ENCODE measurements at places on chromosomes 6 and 20.

DNA sequence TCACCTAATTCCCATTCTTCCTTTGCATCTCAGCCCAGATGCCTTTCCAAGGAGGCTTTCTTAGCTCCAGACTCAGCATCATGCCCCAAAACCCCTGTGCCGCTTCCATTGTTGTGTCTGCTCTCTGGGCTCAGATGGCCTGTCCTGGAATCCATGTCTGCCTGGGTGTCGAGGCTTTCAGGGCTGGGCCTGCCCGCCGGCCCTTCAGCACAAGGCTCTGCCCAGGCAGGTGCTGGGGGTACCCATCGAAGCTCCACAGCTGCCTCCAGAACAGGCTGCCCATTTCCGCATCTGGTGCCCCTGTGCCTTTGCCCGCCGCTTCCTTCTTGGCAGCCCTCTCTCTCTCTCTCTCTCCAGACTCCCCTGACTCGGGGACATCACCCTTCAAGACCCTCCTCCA, 1.2 kb downstream of the CPXM1 start:
- DNase-seq, result no peak

DNA sequence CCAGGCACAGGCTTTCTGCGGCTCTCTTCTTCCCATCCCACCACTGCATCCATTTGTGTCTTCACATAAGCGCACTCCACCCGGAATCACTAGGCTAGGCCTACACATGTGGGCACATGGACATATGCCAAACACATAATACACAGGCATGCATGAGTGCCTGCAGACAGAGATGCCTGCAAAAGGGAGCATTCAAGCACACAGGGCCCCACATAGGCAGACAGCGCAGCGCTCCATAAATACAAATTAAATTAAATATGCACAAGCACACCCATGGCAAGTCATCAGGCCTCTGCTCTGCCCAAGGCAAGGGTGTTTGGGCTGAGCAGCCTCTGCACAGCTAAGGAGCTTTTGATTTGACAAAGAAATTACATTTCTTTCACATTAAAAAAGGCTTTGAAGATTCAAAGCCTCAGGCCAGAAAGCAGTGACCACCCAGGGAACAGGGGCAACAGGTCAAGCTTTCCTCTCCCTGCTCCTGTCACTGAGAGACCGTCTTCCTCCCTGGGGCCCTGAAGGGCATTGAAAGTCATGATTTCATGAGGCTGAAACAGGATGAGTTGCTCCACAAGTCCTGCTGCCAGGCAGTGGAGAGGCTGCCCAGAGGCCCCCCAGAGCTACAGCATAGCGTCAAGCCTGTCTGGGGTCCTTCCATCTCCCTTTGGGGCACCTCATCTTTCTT, 134.2 kb upstream of the LRFN2 start:
- DNase-seq, result no peak

GRCh38 chr6:24441599-24441904, 38.8 kb downstream of the MRS2 start:
- no peak for DNase-seq

DNA sequence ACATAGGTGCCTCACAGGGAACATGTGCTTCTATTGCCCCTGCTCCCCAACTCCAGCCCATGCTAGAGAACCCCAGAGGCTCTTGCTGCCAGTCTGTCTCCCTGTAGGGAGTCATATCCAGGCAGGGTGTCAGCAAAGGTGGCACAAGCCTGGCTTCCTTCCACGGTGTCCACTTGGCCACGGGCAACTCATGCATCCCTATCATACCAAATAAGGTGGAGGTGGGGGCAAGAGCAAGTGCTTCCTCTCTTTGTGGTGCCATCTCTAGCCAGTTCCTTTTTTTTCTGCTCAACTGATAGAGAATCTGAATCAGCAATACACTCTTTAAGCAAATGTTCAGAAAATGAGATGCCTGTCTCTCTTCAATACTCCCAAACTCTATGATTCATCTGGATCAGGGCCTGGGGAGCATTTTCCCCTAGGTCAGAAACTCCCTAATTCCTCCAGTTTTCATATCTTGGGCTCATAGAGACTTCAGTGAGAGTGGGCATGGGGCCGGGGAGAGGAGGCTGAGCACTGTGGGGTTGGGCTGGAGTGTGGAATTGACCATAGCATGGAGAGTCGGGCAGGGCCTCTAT, 105.1 kb upstream of the GPR6 start:
- DNase-seq, result no peak

DNA sequence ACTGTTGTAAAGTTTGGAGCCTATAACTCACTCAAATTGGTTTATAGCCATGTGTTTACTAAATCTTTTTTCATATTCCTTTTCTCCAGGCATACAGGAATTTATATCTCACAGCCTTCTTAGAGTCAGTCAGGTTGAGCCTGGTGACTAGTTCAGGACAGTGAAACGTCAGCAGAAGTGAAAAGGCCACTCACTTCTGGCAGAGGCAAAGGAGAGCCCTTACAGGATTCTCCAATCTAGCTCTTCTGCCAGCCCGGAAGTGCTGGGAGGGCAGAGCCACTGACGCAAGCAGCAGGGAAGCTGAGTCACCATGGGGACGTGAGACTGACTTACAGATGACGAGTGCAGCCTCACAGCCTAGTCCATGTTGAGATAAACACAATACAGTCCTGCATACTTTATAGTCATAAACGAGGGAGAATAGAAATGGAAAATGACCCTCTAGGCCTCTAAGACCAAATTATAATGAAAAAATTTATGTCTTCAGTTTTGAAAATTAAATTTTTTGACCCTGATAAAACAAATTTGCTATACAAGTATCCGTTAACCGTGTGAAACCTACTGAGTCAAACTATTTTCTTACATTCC, 1.3 kb downstream of the PXT1 start:
- DNase-seq, result peak; percentile 93

- no peak for DNase-seq
Measured at GRCh38 chr6:85068221-85068620, 303.8 kb upstream of the TBX18 start.

DNA sequence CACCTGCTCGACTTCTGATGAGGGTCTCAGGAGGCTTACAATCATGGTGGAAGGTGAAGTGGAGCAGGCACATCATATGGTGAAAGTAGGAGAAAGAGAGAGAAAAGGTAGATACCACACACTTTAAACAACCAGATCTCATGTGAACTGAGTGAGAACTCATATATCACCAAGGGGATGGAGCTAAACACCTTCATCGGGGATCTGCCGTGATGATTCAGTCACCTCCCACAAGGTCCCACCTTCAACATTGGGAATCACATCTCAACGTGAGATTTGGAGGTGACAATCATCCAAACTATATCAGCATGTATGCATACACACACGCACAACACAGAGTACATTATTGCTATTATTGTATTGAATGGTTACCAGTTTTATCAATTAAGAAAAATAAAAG, 453.3 kb upstream of the NRSN1 start:
- DNase-seq, result no peak

- no peak for DNase-seq
Measured at GRCh38 chr6:53359843-53360092, 11.0 kb upstream of the ELOVL5 start.

DNA sequence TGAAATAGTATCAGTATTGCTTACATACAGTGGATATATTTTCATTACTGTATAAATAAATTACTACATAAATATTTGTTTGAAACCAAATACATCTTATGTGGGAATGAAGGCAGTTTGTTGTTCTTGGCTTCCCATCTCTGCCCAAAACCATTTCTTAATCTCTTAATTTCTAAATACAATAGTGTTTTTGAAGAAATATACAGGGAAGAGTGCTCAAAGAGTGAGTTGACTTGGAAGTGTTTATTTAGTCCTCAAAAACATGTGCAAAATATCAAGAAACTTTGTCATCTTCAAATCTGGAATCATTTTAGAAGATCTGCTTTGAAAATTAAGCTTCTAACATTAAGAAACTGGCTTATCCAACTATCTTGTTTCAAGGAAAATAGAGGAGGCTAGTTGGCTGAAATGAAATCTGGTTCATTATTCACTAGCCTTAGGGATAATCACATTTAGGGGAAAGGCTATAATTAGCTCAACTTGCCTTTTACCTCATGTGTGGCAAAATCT, 259.8 kb upstream of the FLRT3 start:
- DNase-seq, result no peak

DNA sequence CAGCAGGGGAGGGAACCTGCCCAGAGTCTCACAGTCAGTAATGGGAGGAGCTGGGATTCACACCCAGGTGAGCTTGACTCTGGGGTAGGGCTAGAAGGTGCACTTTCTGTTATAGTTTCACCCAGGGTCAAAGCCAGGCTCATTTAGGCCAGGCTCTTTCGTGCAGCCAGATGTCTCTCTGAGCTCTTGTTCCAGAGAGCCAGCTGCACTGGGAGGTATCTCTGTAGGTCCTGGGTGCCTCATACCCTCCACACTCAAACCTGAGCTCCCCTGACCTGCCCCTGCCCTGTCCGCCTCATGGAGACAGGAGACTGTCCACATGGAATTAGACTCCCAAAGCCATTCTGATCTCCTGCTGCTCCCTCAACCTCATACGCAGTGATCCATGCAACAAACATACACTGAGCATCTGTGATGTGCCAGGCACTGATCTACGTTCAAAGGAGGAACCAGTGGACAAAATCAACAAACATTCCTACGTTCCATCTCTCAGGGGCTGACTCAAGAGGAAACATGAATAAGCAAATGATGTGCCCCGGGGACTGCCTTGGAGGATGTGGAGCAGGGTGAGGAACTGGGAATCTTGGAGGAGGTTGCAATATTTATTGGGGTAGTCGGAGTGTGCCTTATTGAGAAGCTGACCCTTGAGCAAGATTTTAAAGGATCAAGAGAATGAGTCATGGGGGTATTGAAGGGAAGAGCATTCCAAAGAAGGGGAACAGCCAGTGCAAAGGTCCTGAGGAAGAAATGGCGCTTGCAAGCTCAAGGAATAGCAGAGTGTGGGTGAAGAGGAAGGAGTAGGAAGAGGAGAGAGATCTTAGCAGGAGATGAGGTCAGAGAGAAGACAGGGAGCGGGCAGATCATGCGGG, 71.3 kb upstream of the TOX2 start:
- peak; percentile 67 for DNase-seq

DNA sequence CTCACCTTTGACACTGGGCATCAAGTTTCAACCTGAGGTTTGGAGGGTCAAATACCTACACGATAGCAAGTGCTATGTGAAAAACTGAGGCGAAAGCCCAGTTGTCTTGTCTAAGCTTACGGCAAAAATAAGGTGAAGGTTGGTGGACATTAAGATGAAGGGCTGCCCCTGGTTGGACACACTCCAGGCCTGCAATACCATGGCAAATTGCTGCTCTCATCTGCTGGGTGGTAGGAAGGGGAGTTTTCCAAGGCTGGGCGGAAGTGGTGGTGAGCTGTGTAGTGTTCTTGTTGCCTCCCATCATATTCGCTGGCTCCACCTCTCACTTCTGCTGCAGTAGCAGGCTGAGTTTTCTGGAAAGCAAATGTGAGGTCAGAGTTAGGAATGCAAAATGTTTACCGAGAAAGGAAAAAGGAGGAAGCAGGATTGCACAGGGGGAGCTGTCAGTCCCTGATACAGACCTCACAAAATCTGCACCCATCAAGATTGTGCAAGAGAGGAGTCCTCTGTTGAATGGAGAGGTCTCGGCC, 33.7 kb downstream of the SCP2D1 start:
- DNase-seq, result no peak

DNA sequence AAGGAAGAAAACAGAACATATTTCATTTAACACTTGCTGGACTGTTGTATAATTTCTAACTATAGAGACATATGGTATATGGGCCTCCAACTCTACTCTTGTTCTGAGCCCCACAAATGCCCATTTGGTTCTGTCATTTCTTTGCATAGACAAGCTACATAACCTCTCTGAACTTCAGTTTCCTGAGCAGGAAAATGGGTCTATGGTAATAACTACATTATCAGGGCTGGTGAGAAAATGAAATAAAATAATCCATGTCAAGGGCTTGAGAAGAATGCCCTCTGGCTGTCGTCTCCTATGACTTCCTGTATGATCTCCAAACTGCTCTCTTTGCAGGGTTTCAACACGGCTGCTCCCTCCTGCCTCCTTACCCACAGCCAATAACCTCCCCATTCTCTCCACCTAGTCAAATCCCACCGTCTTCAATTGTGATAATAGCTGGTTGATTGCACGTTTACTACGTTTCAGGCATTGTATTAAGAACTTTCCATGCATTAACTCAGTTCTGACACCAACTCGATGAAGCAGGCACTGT, 12.0 kb downstream of the ZCCHC3 start:
- DNase-seq, result no peak

GRCh38 chr6:40164345-40164755, 230.1 kb upstream of the MOCS1 start:
- DNase-seq, result no peak

GRCh38 chr20:4808872-4809271, 87.2 kb downstream of the PRND start:
- no peak for DNase-seq

DNA sequence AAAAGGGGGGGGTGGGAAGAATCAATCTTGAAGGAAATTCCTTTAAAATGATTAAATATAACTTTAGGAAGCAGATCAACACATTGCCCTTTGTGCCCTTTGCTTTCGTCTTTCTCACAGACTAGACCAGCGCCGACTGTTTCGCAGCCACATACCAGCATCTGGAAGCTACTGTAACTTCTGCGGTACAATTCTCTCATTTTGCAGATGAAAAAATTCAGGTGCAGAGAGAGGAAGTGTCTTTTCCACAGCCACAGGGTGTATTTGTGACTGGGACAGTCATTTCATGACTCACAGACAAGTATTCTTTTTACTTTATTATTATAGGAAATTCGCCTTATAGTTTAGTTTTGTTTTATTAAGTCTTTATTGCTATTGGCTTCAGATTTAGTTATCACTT, 84.2 kb downstream of the UST start:
- no peak for DNase-seq
